ENCODE measurements at places on chromosomes 3 and 15. TPM values are rescaled to one million over a fixed set of nuclear protein-coding genes. Genes with fewer than 3 reads are reported as not detected.

GRCh38 chr3:77464111-77464688, 424.3 kb downstream of the ROBO2 start:
- no peak overlapping the region for H3K27ac ChIP-seq
- no peak for DNase-seq
- no peaks in the 10 kb centered on the region for H3K36me3 ChIP-seq
- H3K4me3 ChIP-seq, result no peak overlapping the region
- H3K4me1 ChIP-seq, result no peaks in the 10 kb centered on the region

DNA sequence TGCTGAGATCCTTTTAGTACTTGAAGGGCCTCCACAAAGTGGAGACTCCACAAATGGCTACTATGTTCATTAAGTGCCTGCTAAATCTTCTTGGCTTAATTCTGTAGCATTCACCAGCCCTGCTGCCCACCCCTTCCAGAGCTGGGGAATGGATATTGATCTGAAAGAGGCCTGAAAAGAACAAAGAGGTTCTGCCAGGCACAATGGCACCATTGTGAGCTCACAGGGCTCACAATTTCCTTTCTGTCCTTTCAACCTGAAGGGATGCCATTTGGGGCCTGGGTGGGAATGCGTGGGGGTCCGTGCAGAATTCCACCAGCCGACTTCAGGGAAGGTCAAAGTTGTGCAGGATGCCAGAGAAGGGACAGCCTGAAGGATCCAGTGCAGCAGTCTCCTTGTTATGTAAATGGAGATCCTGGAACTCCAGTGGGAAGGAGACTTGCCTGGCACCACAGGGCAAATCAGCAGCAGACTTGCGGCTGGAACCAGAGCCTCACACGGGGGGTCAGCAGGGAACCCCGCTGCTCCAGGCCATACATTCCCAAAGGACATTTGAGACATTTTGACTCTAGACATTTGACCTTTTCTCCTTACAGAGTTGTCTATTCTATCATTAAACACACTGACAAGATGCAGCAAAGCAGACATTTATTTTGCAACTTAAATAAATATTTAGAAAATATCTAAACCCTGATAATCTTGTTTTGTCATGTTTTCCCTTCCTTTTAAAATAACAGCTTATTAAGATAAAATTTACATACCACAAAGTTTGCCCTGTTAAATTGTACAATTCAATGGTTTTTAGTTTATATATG, 21.5 kb upstream of the MORF4L1 start:
- no peak overlapping the region for H3K4me3 ChIP-seq
- no peak for DNase-seq
- H3K27ac ChIP-seq, result no peak overlapping the region
- H3K27me3 ChIP-seq, result no peaks in the 10 kb centered on the region
- no peaks in the 10 kb centered on the region for H3K4me1 ChIP-seq
- no peaks in the 10 kb centered on the region for H3K36me3 ChIP-seq

- no peak overlapping the region for H3K27ac ChIP-seq
- H3K27me3 ChIP-seq, result no peaks in the 10 kb centered on the region
- no peak for DNase-seq
- no peaks in the 10 kb centered on the region for H3K36me3 ChIP-seq
Measured at GRCh38 chr3:137249311-137249940, 291.6 kb downstream of the IL20RB start.

GRCh38 chr15:69980341-69981059, 117.2 kb downstream of the TLE3 start:
- DNase-seq, result no peak
- peaks cover 6% of the 10 kb centered on the region for H3K4me1 ChIP-seq
- peaks cover 25% of the 10 kb centered on the region for H3K27me3 ChIP-seq
- H3K27ac ChIP-seq, result no peak overlapping the region

GRCh38 chr15:57767481-57767880, 61.0 kb downstream of the POLR2M start:
- no peak overlapping the region for H3K4me3 ChIP-seq
- H3K36me3 ChIP-seq, result no peaks in the 10 kb centered on the region
- H3K27ac ChIP-seq, result no peak overlapping the region
- no peak for DNase-seq

SLC12A1 gene
- not detected for polyA plus RNA-seq

CHRD gene
- polyA plus RNA-seq, result not detected
